ENCODE measurements at places on chromosomes 4 and X.

GRCh38 chr4:148124512-148124911, 317.7 kb downstream of the NR3C2 start:
- DNase-seq, result no peak

GRCh38 chr4:151468715-151469696, 60.0 kb downstream of the FHIP1A start:
- no peak for DNase-seq

DNA sequence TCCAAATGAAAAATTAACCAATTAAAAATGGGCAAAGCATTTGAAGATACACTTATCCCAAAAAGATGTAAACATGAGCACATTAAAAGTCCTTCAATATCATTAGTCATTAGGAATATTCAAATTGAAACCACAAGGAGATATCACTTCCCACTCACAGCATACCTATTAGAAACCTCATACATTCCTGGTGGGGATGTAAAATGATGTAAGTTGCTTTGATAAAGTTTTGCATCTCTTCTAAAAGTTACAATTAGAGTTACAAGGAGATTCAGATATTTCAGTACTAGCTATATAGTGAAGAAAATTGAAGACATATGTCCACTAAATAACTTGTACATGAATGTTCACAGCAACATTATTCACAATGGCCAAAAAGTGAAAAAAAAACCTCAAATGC, 1109.3 kb upstream of the LCORL start:
- no peak for DNase-seq

DNA sequence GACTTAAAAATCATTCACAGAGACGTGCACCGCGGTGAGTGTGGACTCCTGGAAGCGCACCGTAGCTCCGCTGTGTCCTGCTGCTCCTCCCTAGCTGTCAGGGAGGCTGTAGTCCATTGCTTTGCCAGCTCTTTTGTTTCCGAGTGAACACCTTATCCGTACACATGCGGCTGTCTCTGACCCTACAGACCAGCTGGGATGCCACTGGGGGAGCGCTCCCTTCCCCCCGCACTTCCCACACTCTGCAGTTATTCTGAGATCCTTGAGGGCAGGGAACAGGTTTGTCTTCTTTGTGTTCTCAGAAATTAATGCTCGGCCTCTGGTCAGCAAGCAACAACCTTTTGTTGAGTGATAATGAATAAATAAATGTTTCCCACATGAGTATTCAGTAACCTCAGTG, 33.7 kb upstream of the MSANTD1 start:
- DNase-seq, result no peak

- DNase-seq, result no peak
These were observed 29.5 kb downstream of the FHDC1 start for GRCh38 chr4:152965611-152966010.

GRCh38 chr4:127889903-127890302, 9.2 kb downstream of the PLK4 start:
- DNase-seq, result no peak

DNA sequence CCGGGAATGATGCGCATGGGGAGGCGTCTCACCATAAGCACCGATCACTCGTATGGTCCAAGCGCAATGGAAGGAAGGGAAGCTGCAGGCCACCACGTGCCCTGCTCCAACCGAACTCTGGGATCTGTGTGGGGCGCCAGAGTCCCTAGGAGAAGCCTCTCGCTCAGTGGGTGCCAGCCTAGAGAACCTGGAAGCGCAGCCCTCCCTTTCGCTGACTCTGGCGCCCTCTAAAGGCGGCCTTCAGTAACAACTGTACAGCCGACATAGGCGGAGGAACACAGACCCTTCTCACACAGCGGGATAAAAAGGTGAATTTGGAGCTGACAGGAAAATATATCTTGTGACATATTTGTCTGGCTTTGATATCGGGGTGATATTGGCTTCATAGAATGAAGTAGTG, 76.0 kb downstream of the INTS6L start:
- peak; percentile 34 for DNase-seq

GRCh38 chrX:136941396-136942337, 61.1 kb upstream of the RBMX start:
- no peak for DNase-seq

All from CD4-positive, alpha-beta T cell treated with Interleukin-10 for 1 hour (primary cell).